Mesendoderm (in vitro differentiated cells): ENCODE measurements at places on chromosomes 16 and 17.

GRCh38 chr16:30780021-30780420 lies 7.0 kb downstream of the ZNF629 start:
- no peak for DNase-seq

DNA sequence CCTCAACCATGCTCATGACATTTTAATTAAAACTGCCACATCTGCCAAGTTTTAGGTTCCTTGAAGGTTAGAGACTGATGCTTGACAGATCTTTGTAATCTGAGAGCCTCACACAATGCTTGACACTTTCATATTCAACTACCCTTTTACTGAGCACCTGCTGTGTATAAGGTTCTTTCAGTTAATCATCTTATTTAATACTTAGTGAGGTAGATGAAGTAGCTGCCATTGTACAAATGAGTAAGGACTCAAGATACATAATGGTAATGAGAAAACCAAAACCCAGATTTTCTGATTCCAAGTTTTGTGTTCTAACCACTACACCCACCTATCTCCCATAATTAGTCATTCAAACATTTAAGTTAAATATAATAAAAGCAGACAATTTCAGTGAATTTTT lies 35.4 kb upstream of the ARL6IP1 start:
- no peak for DNase-seq

- no peak for DNase-seq
Observed at GRCh38 chr16:86850670-86851069, 272.3 kb downstream of the FOXL1 start.

- peak; percentile 47 for DNase-seq
Observed at GRCh38 chr16:84284154-84284722, 10.4 kb upstream of the WFDC1 start.

GRCh38 chr17:3892095-3892998 lies 506 bp downstream of the CAMKK1 start:
- peak; percentile 60 for DNase-seq

DNA sequence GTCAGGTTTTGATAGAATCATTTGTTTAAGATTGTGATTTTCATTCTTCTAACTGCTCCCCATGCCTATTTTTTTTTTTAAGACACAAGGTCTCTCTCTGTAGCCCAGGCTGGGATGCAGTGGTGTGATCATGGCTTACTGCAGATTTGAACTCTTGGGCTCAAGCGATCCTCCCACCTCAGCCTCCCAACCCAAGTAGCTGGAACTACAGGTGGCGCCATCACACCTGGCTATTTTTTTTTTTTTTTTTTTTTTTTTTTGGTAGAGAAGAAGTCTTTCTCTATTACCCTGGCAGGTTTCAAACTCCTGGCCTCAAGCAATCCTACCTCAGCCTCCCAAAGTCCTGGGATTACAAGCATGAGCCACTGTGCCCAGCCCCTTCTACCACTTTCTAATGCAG lies 223.3 kb downstream of the CBLN1 start:
- DNase-seq, result no peak

DNA sequence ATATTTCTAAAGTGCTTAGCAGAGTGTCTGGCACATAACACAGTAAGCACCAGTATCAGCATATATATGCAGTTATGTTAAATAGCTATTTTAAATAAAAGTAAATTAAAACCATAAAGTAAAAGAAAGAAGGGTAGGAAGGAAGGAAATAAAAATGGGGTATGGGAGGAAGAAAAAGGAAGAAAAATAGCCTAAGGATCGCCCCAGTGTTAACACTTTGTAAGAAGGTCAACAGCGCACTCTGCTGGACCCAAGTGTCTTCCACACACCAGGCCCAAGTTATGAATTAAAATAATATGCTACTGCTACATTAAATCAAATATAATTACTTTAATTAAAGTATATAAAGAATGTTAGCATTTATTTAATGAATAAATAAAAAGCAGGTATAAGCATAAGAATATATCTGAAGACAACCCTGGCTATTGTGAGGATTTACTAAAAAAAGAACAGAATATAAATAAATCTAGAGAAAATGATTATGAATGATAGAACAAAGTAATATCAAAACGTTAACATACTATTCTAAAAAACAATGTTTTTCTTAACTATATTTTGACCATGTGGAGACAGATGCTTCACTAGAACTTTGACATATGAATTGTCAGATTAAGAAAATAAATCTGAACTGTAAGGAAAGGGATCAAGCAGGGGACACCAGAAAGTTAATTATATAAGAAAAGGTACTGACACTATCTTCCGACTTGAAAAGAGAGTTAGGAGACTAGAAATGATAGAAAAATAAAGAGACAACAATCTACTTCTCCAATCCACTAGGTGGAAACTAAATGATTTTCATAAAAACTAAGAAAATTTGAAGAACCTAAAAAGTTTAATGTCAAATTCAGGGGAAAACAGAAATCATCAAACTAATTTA lies 25.9 kb downstream of the BRIP1 start:
- peak; percentile 57 for DNase-seq

- no peak for DNase-seq
Observed at GRCh38 chr16:247027-247426, 12.4 kb downstream of the FAM234A start.

GRCh38 chr17:78645421-78646295 lies 68.5 kb upstream of the DNAH17 start:
- no peak for DNase-seq

GRCh38 chr17:73595479-73595878 lies 48.8 kb downstream of the SDK2 start:
- DNase-seq, result peak; percentile 44

DNA sequence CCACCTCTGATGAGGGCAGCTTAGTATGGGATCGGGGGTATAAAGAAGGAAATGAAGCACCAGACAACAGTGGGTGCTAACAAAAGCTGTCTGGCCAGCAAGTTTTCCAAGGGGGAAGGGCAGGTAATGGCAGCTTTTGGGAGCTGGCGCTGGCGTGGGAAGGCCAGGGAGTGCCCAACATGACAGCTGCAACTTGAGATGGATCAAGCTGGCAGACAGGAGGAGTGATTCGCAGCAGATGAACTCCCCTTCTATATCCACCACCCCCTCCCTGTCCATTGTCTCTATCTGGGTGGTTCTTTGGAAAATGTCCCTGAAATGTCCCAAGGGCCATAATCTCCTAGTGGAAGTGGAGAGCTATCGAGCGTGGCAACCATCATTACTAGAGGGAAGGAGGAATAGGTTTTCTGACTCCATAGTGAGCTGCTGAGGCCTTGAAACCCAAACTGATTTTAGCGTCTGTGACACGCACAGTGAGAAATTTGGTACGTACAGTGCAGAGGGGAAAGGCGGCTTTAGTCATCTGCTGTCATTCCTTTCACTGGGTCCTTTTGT lies 4.8 kb upstream of the INPP5K start:
- no peak for DNase-seq

DNA sequence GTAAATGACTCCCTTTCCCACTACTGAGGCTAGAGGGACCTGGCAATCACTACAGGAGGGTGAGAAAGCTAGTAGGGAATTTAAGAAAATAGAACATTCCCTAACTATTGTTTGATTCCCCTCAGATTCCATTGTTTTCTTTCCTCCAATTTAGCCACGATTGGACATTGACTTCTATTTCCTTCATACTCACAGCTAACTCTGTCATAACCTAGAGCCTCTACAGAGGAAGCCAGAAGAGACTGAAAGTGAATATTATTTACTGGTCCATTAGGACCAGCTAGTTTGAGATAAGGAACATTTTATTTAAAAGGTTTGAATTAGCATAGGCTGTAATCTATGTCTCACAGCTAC lies 14.9 kb downstream of the SNF8 start:
- DNase-seq, result no peak
